ENCODE measurements at places on chromosomes 2 and 18.

DNA sequence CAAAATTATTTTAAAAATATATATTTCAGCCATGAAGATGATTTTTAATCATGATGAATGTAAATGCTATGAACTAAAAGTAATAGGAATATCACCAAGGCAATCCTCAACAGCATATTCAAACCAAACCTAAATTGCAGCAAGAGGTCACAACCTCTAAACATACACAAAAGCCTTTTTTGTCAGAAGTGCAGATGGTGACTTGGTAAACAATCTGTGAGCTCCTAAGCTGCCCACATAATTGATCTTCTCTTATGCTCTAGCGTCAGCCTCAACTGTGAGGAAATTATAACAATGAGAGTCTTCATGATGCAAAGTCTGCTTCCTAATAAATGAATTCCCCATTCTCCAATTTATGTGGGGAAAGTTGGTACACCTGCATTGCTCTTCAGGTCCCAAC, 113.2 kb downstream of the TSN start:
- peak; percentile 83 for DNase-seq

DNA sequence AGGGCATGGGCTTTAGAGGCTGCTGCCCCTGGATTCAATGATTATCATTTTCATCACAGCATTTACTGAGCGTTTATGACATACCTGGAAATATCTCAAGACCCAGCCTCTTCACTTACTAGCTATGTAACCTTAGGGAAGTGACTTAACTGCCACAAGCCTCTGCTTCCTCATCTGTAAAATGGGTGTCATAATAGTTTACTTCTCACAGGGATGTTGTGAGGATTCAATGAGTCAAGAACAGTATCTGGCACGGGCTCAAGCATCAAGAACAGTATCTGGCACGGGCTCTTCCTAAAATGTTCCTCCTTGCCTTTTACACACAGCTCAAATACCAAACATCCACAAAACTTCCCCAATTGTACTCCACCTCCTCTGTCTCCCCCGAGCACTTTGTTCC, 31.4 kb downstream of the LGALSL start:
- no peak for DNase-seq

- DNase-seq = no peak
Measured at GRCh38 chr18:7321831-7322230, 90.9 kb downstream of the LRRC30 start.

GRCh38 chr18:22813648-22814328, 119.3 kb upstream of the RBBP8 start:
- peak; percentile 24 for DNase-seq

DNA sequence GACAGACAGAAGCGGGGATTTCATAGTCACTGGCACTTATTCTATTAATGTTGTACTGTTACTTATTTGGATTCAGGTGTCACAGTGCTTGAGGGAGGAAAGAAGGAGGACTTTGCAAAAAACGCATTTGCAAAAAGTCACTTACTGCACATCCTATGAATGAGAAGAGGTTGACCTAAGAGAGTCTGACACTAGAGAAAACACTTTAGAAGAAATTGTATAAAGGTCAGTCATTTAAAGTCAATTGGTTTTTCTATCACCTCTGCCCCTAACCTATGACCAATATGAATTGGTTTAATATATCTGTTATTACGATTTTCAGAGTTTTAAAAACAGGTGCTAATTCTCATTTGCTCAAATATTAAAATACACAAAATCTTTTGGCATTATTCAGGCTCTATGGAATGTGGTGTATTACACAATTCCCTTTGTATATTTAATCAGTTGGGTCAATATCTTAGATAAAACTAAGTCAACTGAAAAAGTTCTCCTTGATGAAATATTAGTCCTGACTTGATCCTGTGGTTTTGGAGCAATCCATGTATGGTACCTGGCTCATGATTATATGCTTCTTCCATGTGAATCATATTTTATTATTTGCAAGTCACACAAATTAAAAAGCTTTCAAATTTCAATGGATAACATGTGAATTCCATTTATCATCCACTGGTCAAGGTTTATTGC, 157.4 kb downstream of the CDH2 start:
- DNase-seq = no peak

DNA sequence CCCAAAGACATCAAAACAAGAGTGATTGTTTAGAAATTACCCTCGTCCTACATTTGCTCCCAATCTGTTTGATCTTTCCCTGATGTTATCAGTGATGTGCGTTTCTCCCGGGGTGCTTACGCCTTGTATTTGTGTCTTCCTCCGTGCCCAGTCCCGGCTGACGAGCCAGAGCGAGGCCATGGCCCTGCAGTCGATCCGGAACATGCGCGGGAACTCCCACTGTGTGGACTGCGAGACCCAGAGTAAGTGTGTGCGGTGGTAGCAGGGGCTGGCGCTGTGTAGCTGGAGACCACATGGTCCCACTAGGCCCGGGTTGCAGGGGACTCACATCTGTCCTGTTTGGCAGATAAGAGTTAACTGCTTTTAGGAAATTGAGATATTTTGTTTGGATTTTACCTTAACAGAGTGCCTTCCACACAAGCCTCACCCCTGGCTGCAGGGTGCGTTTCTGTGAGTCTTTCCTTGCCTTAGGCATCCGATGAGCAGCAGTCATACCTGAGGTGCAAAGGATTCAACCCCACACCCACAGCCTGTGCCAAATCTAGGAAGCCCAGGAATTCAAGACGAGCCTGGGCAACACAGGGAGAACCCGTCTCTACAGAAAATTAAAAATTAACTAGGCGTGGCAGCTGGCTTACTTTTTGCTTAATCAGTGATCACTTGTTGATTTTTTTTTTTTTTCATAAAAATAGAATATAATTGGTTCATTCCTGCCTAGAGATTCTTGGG, 127.4 kb downstream of the GBX2 start:
- DNase-seq = no peak

- DNase-seq = no peak
Measured at GRCh38 chr2:109238580-109238979, 109.6 kb downstream of the SH3RF3 start.

DNA sequence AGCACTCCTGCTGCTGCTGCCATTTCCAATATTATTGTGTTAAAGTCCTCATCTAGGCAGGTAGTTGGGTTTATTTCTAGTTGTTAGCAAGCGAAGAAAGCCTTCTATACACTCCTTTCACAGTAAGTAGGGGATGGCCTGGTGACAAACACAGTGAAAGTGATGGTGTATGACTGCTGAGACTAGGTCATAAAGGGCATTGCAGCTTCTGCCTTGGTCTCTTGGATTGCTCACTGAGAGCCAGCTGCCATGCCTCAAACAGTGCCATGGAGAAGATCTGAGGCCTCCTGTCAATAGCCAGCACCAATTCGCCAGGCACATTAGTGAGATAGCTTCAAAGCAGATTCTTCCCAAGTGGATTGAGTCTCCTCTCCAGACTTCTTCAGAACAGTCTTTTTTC, 27.6 kb upstream of the MSTN start:
- no peak for DNase-seq

DNA sequence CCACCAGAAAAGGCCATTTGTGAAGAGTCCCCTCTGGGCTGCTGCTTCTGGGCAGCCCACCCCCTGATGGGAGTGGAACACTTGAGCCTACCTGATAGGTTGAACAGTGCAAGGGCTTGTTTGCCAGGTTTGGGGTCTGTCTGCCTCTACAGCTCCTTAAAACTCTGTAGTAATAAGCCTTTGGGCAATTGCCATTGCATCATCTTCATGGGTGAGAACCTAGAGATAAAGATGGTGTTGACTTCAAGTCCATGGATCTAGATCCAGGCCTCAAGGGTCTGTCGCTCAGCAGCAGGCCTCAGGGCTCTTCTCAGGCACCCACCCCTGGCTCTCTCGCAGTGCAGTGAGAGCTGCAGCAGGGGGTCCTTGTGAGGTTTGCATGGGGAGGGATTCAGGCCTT, 47.1 kb upstream of the MCFD2 start:
- DNase-seq = no peak

- DNase-seq = no peak
Measured at GRCh38 chr2:127000937-127001336, 102.2 kb downstream of the TEX51 start.

DNA sequence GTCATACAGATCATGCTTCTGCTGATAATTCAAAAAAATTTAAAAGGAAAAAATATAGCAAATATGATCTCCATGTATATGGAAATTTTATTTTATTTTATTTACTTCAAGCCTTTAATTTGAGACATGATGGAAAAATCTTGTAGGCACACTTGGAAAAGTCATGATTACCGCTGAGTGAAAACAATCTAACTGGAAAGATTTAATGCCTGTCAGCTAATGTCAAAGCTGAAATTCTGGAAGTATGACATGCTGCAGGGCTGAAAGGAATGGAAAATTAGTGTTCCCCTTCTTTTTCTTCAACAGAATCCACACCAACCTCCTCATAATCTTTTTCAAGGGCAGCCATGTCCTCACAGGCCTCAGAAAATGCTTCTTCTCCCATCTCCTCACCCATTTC, 58.2 kb downstream of the RPRM start:
- no peak for DNase-seq

GRCh38 chr2:175001566-175001965, 3.6 kb downstream of the CHN1 start:
- no peak for DNase-seq
